NCI-H2227 treated with DMSO at 0.1 percent for 48 hours (cell line): ENCODE measurements at places on chromosomes 12 and 14.

DNA sequence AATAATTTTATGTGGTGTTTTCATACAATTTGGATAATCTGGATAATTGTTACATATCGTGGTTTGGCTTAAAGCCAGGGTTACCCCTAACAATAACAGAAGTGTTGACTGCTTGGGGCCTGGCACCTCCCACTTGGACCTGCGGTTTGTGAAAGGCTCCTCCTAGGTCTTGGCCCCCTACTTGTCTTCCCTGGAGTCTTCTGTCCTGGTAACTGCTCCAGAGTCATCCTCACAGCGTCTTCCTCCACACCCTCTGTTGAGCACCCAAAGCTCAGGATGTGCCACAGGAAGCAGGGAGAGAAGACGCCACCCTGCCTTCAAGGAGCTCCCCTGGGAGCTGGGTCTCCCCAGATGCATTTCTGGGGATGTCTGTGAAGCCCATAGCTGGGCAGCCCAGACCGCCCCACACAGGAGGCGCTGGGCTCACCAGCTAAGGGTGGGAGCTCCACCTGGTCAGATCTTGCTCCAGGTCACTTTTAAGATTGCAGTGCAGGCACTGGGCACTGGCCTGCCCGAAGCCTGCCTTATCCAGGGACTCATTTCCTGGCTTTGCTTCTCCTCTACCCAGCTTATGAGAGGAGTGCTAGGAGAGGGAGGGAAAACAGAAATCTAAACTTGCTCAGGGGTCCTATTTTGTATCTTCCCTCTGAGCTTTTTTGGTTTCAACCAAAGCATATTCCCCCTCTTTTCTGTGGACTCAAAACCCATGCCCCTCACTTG lies 98.2 kb downstream of the ZFP36L1 start:
- DNase-seq: no peak

DNA sequence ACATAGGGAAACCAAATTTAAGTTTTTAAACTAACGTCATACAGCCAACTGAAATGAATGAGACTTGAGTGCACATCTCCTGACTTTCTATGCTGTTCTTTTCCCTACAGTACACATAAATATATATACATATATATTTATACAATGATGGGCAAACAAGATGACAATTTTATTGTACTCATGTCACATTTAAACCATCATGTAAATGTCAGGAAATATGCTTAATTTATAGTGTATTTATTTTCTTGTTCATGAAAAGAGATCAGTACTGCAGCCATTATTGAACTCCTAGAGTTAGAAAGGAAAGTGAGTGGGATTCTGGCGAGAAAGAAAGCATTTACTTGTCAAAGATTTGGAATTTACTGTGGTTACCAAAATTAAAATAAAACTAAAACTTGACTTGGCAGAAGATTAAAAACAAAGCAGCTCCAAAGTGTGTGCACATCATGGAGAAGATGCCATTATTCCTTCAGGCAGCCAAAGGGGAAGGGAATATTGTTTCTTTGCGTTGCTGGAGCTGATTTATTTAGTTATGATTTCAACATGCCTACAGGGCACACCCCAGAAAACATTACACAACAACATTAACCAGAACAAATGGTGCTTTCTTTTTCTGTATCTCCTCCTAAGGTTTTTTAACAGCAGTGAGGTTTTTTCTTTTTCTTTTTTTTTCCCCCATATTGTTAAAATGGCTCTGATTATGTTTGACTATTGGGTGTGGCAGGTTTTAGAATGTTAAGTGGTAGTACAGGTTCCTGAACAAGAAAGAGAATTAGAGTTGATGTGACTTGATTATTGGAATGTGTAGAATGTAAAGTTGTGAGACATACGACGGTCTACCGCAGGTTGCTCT lies 144.6 kb downstream of the RAD51B start:
- DNase-seq: no peak

DNA sequence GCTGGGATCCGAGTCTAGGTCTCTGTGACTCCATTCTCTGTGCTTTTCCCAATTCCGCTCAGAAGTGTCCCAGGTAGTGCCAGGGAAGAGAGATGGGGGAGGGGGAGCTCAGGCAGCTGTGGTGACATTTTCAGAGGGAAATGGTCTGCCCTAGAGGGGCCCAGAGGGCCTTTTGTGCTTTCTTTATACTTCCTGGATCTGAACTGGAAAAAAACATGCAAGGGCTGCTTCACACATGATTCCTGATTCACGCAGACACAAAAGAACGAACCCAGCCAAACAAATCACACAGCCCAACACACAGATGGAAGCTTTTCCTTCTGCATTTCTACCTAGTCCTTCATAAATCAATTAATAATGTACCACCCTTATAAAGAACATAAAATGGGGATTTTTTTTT lies 26.5 kb downstream of the GPR68 start:
- no peak for DNase-seq

DNA sequence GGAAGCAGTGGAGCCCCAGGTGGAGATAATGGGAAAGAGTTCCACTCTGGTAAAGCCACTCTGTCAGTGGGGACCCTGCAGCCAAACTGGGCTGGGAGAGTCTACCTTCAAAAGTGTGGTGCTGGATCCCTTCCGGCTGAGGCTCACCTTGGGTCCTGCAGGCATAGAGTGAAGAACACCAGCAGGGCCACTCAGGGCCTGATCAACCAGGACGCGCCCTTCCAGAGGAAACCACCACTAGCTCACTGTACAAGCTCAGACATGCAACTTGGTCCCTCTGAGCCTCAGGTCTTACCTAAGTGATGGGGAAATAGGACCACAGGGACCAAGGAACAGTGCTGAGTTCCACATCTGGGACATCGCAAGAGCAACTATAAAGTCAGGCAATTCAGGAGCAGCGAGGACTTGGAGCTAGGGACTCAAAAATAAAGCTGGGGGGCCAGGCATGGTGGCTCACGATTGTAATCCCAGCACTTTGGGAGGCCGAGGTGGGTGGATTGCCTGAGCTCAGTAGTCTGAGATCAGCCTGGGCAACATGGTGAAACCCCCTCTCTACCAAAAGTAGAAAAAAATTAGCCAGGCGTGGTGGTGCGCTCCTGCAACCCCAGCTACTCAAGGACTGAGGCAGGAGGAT lies 5.9 kb upstream of the PRPH start:
- DNase-seq: no peak

DNA sequence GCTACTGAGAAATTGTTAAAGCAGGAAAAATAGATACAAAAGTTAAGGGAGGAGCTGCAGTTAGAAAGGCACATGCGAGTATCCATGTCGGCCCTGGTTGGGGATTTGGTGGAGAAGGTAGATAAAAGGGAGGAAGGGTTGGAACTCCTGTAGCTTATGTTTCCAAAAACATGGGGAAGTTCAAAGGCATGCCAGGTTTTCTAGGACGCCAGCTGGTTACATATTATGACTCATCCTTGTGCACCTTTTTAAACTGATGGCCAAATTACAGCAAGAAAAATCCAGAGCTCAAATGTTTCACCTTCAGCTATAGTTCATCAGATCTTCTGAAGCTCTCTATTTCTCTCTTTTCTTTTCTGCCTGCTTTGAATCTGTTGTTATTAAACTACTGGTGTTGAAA lies 13.2 kb upstream of the MAP4K5 start:
- DNase-seq: no peak

- no peak for DNase-seq
Measured at GRCh38 chr12:23139026-23139425, 514.1 kb downstream of the ETNK1 start.

DNA sequence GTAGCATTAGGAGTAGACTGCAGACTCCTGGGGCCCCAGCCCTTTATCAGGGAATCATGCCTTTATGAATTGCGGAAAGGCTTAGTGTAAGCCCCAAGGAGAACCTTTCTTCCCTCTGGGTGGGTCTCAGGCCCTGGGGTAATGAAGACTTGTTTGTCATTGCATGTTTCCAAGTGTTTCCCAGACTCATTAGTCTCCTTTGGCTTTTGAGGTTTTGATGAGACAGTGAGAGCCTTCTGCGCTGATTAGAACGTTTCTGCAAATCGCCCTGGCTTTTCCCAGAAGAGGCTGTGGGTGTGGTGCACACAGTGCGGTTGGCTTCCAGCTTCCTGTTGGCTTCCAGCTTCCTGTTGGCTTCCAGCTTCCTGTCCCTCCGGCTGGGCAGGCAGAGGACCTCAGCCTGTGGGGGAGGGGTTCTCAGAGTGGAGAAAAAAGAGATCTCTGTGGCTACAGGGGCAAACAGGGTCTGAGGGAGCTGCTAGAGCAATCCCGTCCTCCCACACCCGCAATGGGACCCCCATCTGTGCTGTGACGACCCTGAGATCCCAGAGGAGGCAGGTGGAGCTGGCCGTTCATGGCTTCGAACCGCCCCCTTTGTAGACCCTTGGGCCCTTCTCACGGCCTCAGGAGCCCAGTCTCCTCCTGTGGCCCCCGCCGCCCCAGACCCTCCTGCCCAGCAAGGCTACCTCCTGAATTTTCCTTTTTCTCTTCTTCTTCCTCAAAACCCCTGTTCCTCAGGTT lies 42.1 kb downstream of the GPR68 start:
- DNase-seq: no peak

DNA sequence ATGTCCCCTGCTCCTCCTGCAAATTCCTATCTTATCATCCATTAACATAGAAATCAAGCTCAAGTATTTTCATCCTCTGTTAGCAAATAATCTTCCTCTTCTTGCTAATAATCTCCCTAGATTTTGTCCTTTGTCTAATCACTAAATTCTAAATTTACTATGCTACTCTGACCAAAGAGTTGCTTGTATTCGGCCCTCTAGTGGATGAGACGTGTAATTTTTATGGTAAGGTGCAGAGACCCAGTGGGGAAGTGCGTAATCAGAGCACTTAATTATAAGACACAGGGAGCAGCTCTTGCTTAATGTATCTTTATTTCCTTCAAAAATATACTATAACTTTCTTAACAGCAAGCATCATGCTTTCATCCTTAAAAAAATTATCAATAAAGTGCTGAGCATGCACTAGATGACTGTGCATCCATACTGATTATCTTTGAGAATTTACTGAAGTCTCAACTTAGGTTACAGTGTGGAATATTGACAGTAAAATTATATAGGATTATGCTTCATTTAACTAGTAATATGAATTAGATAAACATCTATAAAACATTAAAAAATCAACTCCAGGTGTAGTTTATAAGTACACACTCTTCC lies 212.6 kb downstream of the SLC16A7 start:
- DNase-seq: no peak

- no peak for DNase-seq
Measured at GRCh38 chr12:130710733-130711080, 5.4 kb downstream of the RIMBP2 start.

DNA sequence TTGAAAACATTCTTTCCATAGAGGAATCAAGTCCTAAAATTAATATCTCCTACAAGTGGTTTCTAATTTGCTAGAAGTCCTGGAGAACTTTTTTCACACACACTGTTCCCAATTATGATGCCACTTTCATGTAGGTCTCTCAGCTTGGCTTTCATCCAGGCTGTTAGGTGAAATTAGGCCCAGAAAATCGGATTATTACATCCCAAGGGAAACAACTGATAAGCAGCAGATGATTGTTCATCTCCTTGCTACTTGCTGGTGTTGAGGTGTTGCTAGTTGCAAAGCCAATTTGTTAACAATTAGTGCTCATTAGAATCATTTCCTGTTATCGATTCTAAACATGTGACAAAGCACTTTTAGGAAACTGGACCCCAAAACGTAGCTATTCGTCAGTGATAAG lies 248.0 kb downstream of the PDZRN4 start:
- DNase-seq: no peak

DNA sequence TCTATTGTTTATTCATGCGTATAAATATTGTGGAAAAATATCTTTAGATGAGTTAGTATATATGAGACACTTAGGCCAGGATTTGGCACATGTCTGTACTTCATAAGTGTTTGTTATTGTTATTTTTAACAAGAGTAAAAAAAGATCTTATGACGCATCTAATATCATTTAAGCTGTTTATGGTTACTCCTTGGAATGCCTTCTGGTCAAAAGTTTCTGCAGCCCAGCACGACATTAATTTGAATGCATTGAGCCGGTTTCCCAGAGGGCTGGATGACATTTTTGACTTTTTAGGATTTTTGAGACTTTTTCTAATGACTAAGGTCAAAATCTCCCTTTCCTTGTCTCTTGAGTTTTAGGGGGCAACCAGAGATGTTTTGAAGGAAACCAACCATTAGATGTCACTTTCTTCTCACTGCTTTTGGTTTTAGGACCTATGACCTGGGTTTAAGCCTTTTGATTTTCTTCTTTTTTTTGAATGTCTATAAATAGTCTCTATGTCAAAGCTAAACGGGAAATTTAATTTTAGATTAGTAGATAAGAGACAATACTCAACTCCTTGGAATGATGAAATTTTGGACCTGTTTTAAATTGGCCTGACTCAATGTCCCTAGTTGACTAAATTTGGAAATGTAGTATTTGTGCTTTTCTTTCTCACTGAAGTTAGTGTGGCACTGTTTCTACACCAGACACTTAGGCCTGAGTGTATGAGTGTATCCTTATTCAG lies 215.5 kb downstream of the AEBP2 start:
- no peak for DNase-seq

DNA sequence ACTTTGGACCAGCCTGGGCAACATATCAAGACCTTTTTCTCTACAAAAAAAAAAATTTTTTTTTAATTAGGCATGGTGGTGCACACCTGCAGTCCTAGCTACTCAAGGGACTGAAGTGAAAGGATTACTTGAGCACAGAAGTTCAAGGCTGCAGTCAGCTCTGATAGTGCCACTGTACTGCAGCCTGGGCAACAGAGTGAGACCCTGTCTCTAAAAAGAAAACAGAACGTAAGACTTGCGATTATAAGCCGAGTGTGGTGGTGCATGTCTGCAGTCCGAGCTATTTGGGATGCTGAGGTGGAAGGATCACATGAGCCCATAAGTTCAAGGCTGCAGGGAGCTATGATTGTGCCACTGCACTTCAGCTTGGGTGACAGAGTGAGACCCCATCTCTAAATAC lies 76.0 kb downstream of the DENND5B start:
- DNase-seq: no peak

- no peak for DNase-seq
Measured at GRCh38 chr12:79375050-79375449, 315.7 kb downstream of the PAWR start.

DNA sequence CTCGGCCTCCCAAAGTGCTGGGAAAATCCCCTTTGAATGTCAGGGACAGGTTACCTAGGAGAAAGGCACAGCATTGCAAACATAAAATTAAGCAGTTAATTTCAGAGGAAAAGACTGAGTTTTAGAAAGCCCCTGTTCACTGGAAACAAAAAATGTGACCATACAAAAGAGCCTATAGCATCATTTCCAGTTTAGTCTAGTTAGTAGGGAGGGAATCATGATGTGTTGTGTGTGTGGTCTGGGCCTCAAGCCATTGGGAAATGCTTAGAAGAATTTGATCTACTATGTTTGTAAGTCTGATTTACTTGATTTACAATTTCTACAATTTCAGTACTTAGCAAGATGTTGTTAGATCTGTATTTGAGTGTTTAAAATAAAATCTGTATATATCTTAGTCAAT lies 47.1 kb upstream of the RERG start:
- DNase-seq: no peak

DNA sequence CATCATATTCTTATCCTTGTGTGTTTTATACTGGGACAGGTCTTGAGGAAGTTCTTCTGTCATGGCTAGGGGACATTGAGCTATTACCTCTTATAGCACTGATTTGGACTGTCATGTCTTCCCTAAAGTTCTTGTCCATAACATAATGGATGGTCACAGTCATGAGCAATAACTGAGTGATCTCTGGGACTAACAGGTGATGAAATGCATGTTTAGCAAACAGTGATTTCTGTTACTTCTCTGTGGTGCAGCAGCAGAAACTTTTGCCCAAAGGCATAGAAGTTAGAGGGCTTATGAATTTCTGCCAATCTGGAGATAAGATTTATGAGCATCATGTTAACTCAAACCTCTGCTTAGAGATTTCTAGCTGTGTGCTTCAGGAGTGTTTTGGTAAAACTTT lies 5.9 kb downstream of the ADIPOR2 start:
- no peak for DNase-seq

GRCh38 chr12:132327336-132328171 lies 1.8 kb downstream of the GALNT9 start:
- no peak for DNase-seq
